ENCODE measurements at places on chromosomes 3 and 15.

DNA sequence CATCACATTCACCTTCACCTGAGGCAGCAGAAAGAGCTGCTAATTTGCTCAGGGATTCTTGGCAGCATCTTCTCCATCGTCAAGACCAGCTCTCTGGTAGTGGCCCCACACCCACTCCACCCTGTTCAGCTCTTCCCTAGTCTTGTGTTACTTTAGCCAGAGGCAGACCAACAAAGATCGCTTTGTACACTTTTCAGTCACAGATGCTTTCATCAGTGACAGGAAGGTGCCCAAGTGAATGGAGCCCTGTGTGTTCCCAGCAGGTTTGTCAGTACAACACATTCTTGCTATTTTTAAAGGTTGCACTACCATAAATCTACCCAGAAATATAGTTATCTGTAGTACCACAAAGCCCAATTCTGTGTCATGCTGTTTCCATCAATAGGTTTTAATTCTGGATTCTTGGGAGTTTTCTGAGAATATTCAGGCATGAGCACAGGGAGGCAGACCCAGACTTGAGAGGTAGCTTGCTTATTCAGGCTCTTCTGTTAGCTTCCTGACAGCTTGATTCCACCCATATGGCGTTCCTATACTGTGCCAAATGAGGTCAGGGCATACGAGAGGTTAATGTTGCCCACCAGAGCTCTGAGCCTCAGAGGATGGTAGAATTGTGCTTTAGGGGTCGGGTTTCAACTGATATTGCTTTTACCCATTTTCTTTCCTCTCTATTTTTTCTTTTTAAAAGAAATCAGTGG lies 109.8 kb upstream of the MANF start:
- no peak for DNase-seq

- DNase-seq: no peak
Observed at GRCh38 chr15:93973287-93973686, 258.1 kb upstream of the MCTP2 start.

- DNase-seq: no peak
Observed at GRCh38 chr3:87810452-87811016, 248.3 kb downstream of the CGGBP1 start.

DNA sequence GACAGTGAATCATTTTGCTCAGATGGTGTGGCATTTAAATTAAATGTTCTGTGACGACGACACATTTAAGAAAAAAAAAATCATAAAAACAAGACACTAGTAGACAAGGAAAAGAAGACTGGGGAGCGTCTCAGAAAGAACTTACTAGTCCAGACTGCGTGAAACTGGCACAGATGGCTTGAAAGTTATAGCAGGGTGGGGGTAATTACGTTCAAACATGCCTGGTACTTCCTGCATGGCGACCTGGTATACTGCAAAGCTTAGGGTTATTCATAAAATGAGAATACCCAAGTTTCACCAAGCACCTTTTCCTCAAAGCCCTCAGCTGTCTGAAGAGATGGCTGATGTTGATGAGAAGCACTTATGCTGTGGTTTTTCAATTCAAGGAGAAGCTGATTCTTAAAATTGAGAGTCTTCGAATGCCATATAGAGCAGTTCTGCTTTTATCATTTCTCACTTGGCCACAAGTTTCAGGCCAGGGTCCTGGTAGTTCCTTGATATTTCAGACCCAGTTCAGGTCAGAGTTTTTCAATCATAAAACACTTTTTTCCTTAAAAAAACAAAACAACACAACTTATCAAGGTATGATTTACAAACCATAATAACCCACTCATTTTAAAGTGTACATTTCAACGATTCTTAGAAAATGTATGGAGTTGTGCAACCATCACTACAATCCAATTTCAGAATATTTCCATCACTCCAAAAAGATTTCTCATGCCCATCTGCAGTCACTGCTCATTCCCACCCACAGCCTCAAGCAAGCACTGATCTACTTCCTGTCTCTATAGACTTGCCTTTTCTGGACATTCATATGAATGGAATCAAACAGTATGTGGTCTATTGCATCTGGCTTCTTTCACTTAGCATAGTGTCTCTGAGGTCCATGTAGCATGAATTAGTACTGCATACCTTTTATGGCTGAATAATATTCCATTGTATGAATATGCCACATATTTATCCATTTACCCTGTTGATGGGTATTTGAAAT lies 24.7 kb downstream of the PCOLCE2 start:
- DNase-seq: no peak

GRCh38 chr3:45552794-45553371 lies 41.7 kb upstream of the LIMD1 start:
- no peak for DNase-seq

- DNase-seq: no peak
Observed at GRCh38 chr3:101903451-101903871, 54.1 kb downstream of the NFKBIZ start.

DNA sequence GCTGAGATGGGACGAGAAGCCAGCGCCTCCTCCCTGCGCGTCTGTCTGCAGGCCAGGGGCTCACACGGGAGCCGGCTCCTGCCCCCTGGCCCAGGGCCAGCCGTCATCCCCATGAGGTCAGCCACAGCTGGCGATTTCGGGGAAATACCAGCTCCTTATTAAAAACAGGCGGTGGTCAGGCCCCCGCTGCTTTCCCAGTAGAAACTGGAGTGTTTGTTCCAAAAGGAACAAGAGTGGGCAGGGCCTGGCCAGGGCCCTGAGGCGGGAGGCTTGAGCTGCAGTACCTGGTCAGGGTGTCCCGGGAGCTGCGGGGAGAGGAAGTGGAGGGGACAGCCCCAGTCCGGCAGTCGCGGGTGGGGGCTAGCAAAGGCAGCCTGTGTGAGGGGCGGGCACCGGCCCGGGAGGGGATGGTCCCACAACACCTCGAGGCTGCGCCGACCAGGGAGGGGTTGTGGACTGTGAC lies 17.8 kb downstream of the MYL3 start:
- no peak for DNase-seq

- DNase-seq: peak; percentile 47
Observed at GRCh38 chr3:27723815-27724458, 1.8 kb upstream of the EOMES start.

- DNase-seq: no peak
Observed at GRCh38 chr3:29668728-29669127, 387.9 kb downstream of the RBMS3 start.

- no peak for DNase-seq
Observed at GRCh38 chr15:66743703-66744536, 41.9 kb downstream of the SMAD6 start.

GRCh38 chr3:170180908-170181885 lies at the start of gene PHC3:
PHC3 (minus strand) TSS chr3:170181733; CDS start chr3:170181715, 18 bp downstream.
- peak; percentile 93 for DNase-seq

DNA sequence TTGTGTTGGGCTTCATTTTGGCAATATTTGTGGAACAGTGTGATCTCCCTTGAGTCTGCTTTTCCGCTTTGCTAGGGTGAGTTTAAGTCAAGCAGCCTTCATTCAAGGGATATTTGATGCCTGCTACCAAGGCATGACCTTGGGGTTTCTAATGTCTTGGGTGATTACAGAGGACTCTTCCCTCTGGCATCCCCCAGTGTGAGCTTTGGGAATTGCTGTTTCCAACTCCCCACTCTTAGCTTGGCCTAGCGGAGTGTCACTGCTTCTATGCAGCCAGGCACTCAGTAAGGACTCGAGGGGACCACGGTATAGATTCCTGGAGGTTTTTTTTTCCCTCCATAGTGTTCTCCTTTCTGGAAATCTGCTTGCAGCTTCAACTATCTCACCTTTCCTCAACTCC lies 21.1 kb downstream of the GCNT3 start:
- DNase-seq: no peak

- DNase-seq: peak; percentile 43
Observed at GRCh38 chr3:4722103-4722502, 229.0 kb downstream of the ITPR1 start.

DNA sequence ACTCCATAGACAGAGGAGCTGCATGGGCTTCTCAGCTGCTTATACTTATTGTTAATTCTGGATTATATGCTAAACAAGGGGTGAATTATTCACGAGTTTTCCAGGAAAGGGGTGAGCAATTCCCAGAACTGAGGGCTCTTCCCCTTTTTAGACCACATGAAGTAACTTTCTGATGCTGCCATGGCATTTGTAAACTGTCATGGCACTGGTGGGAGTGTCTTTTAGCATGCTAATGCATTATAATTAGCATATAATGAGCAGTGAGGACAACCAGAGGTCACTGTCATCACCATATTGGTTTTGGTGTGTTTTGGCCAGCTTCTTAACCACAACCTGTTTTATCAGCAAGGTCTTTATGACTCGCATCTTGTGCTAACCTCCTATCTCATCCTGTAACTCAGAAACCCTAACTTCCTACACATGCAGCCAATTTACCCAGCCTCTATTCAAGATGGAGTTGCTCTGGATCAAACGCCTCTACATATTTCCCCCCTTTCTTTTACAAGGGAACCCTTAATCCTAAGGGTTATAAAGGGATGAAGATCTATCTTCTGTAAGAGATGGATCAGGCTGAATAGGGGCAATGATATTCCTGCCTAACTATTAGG lies 12.1 kb upstream of the DMXL2 start:
- no peak for DNase-seq

DNA sequence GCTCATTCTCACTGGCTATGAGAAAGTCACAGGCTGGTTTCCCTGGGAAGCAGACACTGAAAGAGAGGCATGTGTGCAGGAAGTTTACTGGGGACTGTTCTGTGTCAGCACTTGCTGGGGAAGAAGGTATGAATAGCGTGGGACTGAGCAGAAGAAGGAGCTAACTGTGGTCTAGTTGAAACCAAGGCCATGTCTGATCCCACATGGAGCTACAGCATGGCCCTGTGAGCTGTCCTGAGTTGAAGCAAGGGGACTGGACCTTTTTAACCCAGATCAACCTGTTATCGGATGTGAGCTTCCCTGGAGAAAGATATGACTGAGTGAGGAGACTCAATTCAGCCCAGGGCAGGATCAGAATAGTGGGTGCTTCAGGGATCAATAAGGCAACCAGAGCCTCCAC lies 53.7 kb downstream of the DCLK3 start:
- no peak for DNase-seq

- DNase-seq: no peak
Observed at GRCh38 chr3:187520027-187520945, 149.9 kb downstream of the SST start.

- DNase-seq: no peak
Observed at GRCh38 chr3:76624164-76624563, 415.7 kb upstream of the ROBO2 start.

GRCh38 chr3:68360492-68360891 lies 571.9 kb downstream of the TAFA4 start:
- no peak for DNase-seq

DNA sequence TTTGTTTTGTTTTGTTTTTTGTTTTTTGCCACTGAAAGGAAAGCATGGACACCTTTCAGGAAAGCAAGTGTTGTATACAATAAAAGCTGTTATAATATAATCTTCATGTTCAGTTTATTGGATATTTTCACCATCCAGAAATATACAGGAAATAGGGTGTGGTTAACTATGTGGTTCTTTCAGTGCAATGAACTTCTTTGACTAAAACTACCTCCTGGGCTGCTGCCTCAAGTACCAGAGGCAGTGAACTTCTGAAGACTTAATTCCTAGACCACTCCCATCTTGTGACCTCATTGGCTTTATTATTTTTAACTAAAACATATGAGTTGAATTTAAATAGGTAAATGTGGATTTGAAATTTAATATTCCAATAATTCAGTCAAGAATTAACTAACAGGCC lies 27.1 kb upstream of the TBL1XR1 start:
- no peak for DNase-seq

- DNase-seq: no peak
Observed at GRCh38 chr3:26621906-26622620, 509 bp upstream of the LRRC3B start.

DNA sequence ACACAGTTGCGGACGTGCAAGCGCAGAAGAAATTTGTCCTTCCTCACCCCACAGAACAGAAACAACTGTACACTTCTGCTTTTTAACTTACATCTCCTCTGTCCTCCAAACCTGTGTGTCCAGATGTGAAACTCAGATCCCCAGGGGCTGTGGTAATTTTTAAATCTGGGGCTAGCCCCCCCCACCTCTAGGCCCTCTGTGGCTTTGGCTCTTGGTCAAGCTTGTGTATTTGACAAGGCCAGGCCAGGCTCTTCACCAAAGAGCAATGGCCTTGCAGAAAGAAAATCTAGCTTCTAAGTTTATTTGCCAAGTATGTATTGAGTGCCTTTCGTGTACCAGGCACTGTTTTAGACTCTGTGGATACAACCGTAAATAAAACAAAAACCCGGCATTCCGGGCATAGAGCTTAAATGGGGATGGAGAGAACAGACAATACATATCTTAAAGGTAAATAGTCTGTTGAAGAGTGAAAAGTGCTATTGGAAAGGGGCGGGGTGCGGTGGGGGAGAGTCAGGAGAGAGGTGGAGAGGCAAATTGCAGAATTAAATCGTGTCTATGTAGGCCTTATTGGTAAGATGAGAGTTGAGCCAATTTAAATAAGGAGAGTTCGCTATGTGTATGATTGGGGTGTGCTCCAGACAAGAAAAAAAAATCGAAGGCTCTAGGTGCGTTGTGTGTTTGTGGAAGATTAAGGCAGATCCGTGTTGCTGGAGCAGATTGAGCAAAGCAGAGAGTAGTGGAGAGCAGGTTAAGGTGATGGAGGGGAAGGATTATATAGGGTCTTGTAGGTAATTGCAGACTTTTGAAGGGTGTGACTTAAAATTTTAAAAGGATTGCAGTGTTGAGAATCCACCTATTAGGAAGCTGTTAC lies 781 bp upstream of the DPH6 start:
- no peak for DNase-seq

DNA sequence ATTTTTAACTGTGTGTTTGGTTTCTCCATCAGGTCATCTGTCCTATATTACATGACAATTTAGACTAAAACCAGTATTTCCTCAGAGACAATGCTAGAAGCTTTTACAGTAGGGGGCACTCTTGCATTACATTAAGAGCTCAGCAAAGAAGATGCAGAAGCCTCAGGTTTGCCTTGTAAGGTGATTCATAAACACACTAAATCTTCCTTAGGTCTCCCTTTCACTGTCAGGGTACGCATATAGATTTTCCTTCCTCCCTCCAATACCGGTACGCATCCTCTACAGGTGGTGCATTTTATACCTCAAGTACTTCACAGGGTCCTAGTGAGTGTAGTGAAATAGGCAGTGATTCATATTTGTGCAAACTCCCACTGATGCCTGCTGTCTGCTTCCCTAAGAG lies 46.5 kb downstream of the CD86 start:
- DNase-seq: no peak

GRCh38 chr3:144409319-144409718 lies 437.7 kb downstream of the DIPK2A start:
- DNase-seq: no peak

GRCh38 chr3:172675441-172676193 lies 35.2 kb downstream of the NCEH1 start:
- DNase-seq: no peak

DNA sequence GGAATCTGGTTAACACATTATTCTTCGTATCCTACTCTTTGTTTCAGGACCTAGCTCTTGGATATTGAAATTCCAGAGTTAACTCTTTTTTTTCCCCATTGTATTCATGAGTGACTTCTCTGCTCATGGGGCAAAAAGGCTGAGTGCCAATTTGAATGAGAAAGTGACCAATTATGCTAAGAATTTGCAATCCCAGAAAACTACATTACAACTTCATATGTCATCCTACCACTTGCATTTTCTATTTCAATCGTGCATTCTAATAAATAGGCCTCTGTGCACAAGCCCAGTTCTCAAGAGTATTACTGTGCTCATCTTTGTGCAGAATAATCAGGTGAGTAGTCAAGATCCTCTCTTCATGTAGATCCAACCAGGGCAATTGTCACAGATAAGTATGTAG lies 537.8 kb downstream of the OTOL1 start:
- DNase-seq: no peak

Measured in activated T-cell treated with anti-CD3 and anti-CD28 coated beads, Interleukin-2, amount 50 U/mL, for 24 hours (primary cell).